Activated effector memory CD4-positive, alpha-beta T cell treated with Interleukin-2 at 50 U/mL for 16 hours (primary cell): ENCODE measurements at places on chromosomes 16 and 17.

DNA sequence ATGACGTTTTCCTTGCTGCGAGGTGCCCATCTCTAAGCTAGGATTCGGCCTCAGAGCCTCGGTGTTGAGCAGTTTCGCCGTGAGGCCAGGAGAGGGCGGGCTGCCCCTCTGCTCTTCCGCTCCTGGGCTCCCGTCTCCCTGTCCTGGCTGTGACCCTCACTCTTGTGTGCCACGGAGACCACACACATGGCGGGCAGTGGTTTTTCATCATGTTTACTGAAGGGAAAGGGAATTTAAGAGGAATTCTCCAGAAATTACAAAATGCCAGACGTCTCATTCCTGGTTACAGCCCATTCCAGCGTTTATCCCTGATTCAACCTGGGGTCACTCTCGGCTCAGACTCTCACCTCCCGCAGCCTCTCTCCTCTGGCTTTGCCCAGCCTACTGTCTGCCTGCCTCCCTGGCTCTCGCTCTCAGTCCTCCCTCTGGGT is 96.8 kb upstream of the ELAC2 start:
- DNase-seq, result no peak

- no peak for DNase-seq
Observed at GRCh38 chr17:74497471-74497870, 31.0 kb downstream of the CD300A start.

GRCh38 chr17:81365601-81366585 is 29.4 kb upstream of the BAHCC1 start:
- no peak for DNase-seq

DNA sequence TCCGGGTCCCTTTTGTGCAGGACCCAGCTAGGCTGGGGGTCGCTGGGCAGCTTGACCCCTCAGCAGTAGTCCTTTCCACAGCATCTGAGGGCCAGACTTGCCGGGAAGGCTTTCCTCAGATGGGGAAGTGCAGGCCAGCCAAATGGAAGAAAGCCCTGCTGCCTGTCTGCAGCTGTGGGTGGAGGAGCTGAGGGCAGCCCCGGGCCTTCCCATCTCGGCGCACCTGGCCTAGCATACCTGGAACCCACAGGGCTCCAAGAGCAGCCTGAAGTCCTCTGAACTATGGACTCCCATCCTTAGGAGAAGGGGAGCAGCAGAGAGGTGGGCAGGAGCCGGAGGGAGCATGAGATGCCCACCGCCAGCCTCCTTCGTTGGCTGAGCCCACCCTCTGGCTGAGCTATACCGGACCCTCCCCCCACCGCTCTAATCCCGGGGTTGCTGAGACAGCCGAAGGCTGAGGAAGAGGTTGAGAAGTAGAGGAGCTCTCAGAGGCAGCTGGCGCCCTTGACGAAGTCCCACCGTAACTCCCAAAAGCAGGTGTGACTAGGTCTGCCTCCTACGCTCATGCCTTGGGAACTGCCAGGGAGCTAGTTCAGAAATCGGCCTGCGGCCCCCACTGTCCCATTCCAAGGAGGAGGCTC is 13.2 kb downstream of the UBALD2 start:
- DNase-seq, result no peak

DNA sequence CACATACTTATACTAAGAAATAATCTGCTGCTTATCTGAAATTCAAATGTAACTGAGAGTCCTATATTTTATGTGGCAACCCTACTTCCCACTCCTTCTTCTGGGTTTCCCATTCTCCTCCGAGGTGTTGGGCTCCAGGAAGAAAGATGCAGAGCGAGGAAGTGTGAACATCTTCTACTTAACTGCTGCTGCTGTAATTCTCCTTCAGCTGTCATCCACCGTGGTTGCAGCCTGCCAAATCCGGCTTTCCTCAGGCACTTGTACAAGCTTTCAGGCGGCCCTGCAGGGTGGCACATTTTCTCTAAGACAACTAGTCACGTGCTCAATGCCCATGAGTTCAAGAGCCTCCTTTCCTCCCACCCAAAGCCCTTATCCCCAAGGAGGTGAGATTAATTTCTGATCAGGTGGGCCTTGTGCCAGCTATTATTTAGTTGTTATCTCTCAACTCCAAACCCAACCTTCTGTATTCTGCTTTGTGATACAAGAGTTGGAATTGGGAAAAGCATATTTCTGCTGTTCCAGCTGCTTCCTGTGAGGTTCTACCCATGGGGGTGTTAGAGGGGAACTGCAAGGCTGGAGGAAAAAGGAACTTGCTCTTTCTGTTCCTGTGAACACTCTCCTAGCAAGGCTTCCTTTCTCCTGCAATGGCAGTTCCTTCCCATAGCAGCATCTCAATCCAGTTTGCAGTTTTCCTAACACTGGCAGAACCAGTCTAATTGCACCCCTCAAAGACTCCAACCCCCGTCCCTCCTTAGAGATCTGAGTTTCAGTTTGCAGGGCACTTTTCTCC is 67.6 kb upstream of the RBBP6 start:
- no peak for DNase-seq

GRCh38 chr17:41354536-41354935 is 3.9 kb upstream of the KRT33A start:
- no peak for DNase-seq

GRCh38 chr17:20852239-20852989 is 190.4 kb downstream of the USP22 start:
- DNase-seq, result no peak

GRCh38 chr16:50489182-50489581 is 59.0 kb upstream of the NKD1 start:
- DNase-seq, result no peak

DNA sequence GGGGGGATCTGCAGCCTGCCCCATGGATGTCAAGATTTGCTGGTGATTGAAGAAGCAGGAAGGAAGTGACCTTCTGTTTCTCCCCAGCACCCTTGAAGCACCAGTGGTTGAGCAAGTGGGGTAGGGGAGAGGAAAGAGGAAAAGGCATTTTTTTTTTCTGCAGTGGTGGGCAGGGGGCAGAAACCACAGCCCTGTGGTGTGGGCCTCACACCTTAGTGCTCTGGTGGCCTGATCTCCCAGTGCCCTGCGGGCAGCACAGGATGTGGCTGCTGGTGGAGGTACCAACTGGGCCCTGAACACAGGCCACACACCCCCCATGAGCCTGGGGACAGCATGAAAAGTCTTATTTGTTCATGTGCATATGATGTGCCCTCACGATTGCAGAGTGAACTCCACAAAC is 7.1 kb downstream of the ITGAD start:
- DNase-seq, result no peak

- no peak for DNase-seq
Observed at GRCh38 chr16:50198802-50199403, 45.8 kb downstream of the TENT4B start.

DNA sequence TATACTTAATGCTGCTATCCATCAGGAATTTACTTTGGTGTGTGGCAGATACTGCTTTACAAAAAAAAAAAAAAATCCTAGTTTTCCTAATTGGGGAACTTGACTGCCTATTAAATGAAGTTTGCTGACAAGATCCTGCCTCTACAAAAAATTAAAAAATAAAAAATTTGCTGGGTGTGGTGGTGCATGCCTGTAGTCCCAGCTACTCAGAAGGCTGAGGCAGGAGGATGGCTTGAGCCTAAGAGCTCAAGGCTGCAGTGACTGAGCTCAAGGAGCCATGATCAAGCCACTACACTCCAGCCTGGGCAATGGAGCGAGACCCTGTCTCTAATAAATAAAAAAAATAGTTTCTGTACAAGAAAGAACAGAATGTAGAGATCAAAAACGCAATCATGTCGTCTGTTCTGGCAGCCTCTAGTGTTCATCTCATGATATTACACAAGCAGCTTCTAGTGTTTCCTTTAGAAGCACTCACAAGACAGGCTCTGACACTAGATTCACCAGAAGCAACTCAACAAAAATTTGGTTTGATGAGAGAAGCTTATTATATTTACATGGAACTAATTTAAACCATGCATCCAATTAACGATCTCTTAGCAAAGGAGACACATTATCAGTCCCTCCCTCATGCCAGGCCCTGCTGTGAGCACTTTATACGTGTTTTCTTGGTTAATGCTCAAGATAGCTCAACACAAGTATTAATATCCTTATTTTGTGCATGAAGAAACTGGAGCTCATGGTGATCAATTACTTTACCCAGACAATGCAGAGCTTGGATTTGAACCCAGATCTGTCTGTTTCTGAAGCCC is 6.8 kb upstream of the KRTAP17-1 start:
- no peak for DNase-seq

DNA sequence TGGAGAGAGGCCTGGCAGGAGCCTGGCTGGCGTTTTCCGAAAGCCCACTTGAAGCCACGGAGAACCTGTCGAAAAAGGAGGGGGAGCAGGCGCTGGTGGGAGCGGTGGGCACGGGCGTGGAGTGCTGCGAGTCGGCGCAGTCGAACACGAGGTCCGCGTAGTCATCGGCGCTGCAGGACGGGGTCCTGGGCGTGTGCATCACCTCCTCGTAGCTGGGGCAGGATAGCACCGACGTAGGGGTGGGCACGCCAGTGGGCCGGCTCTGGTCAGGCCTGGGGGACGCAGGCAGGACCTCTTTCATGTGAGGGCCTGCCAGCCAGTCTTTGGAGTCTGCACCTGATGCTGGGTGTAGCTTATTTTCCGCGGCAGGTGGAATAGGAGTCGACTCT is 63.7 kb downstream of the ZNF778 start:
- no peak for DNase-seq

DNA sequence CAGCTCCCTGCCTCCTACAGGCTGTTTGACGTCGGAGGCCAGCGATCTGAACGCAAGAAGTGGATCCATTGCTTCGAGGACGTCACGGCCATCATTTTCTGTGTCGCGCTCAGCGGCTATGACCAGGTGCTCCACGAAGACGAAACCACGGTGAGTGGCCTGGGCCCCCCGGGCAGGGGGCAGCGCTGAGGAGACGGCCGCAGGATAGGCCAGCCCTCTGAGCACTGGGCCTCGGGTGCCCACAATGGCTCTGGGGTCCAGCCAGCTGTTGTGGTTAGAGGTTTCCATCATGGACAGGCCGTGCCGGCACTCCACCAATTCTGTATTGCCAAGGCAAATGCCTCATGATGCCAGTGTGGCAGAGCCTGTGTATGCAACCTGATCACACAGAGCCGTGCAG is 88.6 kb downstream of the AMFR start:
- DNase-seq, result no peak
